ENCODE measurements at places on chromosomes 5 and 9.

DNA sequence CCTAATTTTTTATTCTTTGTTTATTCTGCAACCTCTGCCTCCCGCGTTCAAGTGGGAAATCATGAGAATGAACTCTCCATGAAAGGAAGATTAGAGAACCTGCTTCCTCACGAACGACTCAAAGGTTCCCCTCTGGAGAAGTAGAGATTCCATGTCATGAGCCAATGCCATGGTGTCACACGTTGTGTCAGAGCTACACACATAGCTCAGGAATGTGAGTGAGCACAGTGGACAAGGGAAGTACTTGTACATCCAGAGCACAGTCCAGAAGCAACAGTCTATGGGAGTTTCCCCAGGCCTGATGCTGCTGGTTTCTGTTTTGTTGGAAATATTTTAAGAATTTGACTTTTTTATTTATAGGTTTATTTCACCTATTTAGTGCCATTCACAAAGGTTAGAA lies 26.8 kb upstream of the PPP2CA start:
- no peak for DNase-seq

- no peak for DNase-seq
Observed at GRCh38 chr9:118230329-118230728, 526.1 kb downstream of the TLR4 start.

DNA sequence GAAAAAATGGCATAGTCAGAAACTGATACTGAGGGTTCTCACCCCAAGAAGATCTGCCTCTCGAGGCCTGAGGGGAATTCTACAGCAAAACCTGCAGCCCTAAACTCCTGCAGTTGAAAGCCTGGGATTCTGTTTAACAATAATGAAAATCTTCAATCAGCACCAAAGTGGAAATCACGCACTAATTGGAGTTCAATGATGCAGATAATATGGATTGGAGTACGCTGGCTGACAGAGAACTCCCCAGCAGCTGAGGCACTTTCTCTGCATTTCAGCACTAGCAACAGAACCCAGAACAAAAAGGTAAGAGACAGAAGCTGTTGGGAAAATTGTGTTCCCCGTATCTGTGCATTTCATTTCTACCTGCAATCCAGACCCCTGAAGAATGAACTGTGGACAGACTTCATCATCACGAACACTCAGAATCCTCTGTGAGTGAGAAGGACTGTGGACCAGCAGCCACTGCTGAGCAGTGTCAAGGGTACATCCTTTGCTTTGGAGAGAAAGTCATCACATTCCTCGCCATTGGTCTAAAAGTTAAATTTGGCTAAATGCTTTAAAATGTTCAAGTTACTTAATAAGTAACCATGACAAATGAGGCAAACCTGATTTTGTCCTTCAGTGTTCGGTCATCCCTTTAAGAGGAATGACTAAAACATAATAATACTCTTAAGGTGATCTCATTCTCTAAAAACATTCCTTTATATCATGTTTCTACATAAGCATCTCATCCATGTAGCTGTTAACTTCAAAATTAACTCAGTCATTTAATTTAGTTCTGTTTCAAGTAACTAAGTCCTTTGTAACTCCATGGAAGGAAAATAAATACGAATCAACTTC lies 126.1 kb downstream of the GAS1 start:
- DNase-seq: no peak

DNA sequence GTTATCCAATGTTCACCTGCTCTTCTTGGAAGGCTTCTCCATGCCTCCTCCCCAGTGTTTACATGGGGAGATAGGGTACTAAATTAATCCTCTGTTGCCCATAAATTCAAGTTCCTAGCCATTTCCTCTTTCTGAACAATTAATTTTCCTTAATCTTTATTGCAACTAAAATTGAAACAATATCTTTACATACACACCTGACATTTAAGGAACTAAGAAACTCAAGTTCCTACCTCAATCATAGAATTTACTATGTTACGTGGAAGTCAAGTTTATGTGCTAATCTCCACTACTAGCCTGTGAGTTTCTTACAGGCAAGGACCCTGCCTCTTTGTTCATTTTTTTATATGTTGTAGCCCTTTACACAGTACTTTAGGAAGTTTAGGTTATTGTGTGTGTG lies 10.1 kb upstream of the ADRB2 start:
- no peak for DNase-seq

GRCh38 chr9:31045810-31046209 lies 1338.6 kb upstream of the ACO1 start:
- DNase-seq: no peak

GRCh38 chr5:31635446-31635845 lies 3.5 kb upstream of the PDZD2 start:
- no peak for DNase-seq

GRCh38 chr9:132456241-132456640 lies 46.2 kb downstream of the CFAP77 start:
- DNase-seq: no peak

DNA sequence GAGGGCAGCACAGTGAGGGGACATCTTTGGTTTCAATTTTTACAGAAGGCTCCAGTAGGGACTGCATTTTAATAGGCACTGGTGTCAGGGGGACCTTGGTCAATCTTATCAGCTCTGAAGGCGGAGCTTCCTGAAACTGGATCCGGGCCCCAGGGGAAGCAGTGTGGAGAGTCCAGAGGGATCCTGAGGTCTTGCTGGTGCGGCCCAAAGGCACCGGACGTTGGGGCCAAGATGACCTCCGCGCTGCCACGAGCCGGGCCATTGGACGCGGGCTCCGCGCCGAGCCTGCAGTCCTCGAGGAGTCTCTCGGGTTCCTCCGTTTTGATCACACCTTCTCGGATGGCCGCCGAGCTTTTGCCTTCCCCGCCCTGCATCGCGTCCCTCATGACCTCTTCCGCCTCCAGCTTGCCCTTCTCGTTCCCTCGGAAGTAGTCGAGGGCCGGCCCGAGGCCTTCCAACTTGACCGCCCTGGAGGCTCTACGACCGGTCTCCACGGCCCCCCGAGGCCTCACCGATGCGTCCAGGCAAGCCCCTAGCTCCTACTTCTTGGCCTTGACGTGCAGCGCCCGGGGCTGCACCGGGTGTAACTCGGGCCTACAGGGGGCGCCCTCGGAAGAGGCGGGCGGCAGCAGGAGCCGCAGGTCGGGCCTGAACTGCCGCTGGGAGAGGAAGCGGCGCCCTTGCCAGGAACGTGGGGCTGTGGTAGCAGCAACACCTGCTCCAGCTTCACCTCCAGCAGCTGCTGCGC lies 18.8 kb downstream of the C5orf52 start:
- peak; percentile 17 for DNase-seq

DNA sequence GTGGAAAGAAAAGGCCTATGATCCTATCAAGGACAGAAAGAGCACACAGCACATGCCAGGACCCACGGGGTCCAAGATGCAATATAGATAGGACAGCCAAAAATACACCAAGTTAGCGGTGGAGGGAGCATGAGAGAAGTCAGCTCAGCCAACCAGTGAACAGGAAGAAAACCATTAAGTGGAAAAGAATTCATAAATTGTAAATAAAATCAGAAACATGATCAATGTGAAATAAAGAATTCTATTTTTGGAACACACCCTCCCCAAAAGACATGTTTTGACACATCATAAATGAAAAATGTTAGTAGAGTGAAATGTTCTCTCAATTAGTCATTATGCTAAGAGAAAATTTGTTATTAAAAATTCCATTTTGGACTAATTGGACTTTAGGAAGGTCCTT lies 35.6 kb downstream of the ATPSCKMT start:
- no peak for DNase-seq

GRCh38 chr9:13443346-13444244 lies 164.1 kb upstream of the MPDZ start:
- DNase-seq: no peak

DNA sequence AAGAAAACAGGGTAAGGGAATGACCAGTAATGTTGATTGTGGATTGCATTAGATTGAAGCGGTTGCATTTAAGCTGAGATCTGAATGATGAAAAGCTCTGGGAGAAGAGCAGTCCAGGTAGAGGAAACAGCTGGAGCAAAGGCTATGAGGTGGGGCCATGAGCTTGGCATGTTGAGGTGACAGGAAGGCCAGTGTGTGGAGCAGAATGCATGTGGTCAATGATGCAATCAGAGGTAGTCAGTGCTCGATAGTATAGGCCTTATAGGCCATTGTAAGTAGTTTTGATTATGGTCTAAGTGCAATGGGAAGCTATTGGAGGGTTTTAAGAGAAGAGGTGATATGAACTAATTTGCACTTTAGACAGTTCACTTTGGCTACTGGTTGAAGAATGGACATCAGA lies 270.4 kb downstream of the ARHGAP26 start:
- DNase-seq: no peak

DNA sequence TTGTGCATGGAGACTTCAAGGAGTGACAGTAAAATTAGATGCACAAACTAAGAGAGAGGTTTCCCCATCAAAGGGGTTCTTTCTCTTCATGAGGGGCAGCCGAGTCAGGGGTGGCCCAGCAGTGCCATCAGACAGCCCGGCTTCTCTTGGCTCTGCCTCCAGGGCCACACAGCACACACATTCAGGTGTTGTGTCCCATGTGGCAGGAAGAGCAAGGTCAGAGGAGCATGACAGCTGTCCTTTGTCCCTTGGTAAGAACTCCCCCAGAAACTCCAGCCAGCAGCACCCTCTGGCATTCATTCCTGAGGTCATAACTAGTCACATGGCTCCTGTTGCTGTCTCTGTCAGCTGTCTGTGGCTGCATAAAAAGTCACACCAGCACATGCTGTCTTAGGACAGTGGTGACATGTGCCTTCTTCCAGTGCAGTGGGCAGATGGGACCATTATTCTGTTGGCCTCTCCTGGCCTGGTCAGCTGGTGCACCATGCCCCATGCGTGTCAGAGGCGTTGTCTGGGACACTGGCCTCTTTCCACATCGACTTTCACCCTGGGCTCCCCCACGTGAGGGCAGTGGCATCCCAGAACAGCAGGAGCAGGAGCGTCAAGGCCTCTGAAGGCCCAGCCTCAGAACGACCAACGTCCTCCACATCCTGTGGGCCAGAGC lies 78.4 kb upstream of the OTULINL start:
- no peak for DNase-seq

DNA sequence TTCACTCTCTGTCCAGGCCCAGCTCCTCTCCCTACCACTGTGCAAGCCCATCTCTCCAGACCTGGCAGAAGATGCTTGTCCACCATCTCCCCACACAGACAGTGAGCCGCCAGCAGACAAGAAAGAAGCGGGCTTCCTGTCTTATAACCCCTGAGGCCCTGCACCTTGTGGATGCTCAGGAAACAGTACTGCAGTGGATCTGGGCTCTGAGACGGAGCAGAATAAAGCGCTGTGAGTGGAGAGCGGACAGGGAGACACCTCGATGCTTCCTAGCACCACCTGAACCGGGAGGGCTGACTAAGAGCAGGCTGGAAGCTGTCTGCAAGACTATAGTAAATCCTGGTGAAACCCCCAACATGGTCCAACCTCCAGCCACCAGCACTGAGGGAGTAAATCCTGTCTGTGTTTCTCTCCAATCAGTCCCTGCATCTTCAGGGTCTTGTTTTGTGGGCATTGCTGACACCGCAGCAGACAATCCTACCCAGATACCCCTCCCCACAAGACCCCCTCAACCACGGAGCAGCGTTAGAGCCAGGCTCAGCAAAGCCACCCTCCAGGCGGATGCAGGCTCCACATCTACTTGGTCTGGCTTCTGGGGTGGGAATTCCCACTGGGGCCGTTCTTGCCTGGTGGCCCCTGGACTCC lies 18.7 kb downstream of the ORM2 start:
- no peak for DNase-seq

DNA sequence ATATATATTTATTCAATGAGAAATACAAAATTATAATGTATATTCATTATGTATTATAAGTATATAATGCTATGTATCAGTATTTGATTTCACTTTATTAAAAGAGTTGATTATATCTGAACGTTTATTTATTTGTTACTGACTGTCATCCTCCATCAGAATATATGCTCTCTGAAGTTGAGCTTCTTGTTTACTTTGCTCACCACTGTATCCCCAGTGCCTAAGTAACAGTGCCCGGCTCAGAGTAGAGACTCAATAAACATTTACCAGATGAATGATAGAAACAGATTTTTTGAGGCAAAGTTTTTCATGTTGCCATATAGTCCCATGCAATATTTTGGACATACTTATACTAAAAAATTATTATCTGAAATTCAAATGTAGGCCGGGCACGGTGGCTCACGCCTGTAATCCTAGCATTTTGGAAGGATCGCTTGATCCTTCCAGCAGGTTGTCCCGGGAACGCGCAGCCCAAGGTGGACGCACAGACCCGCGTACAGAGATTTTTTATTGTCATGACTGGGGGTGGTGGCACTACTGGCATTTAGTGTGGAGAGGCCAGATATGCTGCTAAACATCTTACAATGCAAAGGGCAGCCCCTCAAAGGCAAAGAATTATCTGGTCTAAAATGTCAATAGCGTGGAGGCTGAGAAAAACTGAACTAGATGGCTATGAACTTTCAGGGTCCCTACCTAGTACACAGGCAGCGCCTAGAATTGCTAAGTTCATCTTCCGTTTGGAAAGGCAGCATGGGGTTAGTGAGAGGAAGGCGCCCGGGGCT lies 761 bp upstream of the DNAJC25 start:
- no peak for DNase-seq

- no peak for DNase-seq
Observed at GRCh38 chr5:127472700-127473099, 44.7 kb upstream of the PRRC1 start.

DNA sequence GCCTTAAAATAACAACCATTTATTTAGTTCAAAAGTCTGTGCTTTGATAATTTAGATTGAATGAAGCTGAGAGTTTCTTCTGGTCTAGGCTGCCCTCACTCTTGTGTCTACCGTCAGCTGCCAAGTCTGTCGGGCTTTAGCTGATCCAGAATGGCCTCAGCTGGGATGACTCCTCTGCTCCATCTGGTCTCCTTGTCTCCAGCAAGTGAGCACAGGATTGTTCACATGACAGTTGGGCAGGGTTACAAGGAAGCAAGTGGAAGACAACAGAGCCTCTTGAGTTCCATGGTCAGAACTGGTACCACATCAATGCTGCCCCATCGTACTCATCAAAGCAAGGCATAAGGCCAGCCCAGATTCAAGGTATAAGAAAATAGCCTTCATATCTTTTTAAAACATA lies 9.0 kb downstream of the HTR1A start:
- DNase-seq: no peak

- no peak for DNase-seq
Observed at GRCh38 chr9:80094176-80094771, 522.5 kb downstream of the TLE4 start.

GRCh38 chr9:87497604-87498045 lies at the start of gene DAPK1:
Gene DAPK1 (plus strand): TSS chr9:87497867. CDS start chr9:87499078, 1,211 bp downstream.
- peak; percentile 19 for DNase-seq

- no peak for DNase-seq
Observed at GRCh38 chr9:20580673-20581072, 41.6 kb downstream of the MLLT3 start.

GRCh38 chr5:110345623-110346022 lies 380.8 kb downstream of the TMEM232 start:
- DNase-seq: no peak
